ENCODE measurements at places on chromosomes 7 and 10.

GRCh38 chr10:128892005-128892404 lies 575.0 kb upstream of the MGMT start:
- DNase-seq = no peak

- no peak for DNase-seq
These were observed 75.7 kb downstream of the LYZL2 start for GRCh38 chr10:30553626-30554439.

DNA sequence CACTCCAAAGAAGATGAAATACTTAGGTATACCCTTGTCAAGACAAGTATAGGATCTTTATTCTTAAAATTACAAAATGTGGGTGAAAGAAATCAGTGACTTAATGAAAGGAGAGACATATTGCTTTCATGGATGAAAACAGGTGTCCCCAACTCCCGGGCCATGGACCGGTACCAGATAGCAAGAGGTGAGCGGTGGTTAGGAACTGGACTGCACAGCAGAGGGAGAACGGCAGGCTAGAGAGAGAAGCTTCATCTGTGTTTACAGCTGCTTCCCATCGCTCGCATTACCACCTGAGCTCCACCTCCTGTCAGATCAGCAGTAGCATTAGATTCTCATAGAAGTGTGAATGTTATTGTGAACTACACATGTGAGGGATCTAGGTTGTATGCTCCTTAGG lies 408.9 kb downstream of the CALN1 start:
- no peak for DNase-seq

DNA sequence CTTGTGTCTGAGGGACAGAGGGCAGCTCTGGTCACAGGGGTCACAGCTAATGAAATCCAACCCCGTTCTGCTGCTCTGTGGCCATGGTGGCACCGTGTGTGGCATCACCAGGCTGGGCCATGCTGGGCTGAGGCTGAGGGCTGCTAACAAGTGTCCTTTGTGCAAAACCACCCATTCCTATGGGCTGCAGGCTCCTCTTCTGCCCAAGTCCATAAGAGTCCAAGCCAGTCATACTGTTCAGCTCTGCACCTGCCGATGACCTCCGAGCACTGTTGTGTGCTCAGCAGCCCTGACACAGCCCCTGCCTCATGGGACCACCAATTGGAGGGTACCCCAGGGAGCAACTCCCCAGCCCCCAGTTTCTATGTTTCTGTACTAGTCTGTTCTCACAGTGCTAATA lies 133.1 kb downstream of the WDR11 start:
- DNase-seq = no peak

DNA sequence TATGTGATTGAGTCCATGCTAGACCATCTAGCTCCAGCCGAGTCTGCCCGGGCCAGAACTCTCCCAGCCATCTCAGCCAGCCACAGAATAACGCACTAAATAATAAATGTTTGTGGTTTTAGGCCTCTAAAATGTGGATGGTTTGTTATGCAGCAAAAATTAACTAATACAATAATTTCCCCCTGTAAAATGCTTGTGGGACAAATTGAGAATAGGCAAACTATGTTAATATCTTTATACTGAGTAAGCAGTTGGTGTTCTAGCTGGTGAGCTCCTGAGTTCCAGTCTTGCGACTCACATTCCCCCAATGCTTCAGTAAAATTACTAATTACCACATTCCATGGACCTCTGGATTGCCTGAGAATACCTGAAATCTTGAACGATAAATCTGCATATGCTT lies 316.8 kb upstream of the NFE2L3 start:
- DNase-seq = no peak

- no peak for DNase-seq
These were observed 689 bp upstream of the SMARCD3 start for GRCh38 chr7:151249034-151249731.

DNA sequence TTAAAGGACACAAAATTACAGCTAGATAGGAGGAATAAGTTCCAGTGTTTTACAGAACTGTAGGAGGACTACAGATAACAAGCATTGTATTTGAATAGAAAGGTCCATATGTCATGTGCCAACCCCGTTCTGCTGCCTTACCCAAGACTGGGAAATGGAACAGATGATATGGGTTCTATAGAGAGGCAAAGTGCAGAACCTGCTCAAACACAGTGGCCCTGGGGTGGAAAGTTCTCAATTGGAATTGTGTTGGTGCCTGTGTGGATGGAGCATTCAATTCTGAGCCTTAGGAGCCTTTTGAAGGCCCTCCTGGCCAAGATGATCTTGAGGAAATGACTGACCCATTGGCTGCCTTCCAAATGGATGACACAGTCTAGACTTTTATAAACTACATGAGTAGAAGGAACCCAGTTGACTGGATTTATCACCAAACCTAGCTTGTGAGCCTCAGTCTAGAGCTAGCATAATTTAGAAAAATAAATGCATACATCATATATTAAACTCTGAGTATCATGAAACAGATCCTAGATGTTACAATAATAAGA lies 4.1 kb upstream of the PRSS1 start:
- DNase-seq = no peak

- DNase-seq = no peak
These were observed 35.4 kb downstream of the CCDC3 start for GRCh38 chr10:12966067-12966466.

GRCh38 chr10:122911889-122912484 lies 1.6 kb downstream of the FAM24A start:
- DNase-seq = no peak

DNA sequence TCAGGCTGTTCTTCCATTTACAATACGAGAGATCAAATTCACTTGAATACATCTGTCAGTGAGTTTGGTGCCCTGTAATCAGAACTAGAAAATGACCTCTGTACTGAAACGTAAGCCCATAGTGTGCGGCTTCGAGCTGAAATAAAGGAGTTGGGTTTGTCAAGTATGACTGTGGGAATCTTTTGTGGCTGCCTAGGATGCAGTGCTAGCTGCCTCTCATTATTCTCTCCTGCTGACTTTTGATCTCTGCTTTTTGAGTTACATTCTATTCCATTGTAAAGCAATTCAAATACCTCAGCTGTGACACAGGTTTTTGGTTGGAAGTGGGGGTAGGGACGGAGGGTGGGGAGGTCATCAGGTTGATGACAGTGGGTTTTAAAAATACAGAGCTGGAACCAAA lies 40.4 kb downstream of the ICA1 start:
- no peak for DNase-seq

GRCh38 chr7:74157605-74158004 lies 16.6 kb upstream of the EIF4H start:
- no peak for DNase-seq

DNA sequence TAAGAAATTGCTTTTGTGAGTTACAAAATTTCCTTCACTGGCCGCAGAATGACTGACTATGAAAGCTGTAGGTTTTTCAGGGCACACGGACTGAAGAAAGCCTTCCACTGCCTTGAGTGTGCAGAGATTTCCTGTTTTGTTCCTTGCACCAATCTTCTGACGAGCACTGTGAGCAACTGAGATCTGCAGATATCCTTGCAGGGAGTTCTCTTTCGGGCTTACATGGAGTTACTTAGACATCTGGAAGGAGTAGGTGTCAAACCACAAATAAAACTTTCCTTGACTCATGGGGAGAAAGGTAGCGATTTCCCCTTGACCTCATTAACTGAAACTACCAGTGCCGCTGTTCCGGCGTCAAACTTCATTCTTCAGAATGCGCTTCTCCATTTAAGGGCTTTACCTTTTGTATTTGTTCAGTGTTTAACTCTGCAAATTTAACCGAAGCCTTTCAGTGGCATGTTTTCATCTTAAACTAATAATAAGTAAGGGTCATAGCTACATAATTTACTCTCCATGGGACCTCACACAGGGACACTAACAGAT lies 1175.3 kb downstream of the GATA3 start:
- no peak for DNase-seq

DNA sequence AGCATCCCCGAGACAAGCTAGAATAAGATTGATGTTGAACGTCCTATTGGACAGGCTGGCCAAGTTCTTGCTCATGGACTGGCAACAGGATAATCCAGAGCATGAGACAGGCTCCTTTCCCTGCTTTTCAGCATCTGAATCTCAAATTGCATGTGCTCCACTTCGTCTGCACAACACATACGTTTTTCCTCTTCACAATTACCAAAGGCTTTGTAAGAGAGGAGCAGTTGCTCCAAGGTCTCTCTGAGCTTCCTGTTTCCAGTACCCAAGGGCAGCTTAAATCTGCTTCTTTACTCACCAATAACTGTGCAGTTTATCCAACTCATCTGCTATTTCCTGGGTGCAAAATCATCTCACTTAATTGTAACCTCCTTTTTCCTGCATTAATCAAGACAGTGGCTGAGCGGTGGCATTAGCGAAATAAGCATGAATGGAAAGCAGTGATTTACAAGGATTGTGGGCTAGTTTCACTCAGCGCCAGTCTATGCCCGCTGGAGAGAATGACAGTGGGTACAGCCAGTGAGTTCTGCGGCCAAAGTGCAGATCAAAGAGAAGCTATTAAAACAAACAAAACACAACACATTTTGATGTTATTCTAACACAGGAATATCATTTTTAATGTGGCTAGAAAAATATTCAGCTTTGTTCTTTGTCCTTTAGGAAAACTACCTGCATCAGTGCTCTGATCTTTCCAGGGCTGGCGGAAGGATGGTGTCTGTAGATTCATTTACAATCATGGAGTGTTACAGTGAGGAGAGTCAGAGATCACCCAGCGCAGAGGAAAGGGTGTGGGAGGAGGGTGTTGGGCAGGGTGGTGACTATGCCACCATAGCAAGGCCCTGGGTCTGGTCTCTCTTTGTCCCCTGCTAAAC lies 79.8 kb downstream of the CHN2 start:
- DNase-seq = no peak

GRCh38 chr10:131937836-131938235 lies 37.0 kb downstream of the PPP2R2D start:
- DNase-seq = no peak

Measured in stimulated activated CD8-positive, alpha-beta memory T cell treated with anti-CD3 and anti-CD28 coated beads, Interleukin-15, amount 100 ng/mL, for 4 hours (primary cell).